Posterior vena cava (tissue), 2 donors: ENCODE measurements at places on chromosomes 2 and 18. TPM values are rescaled to one million over a fixed set of nuclear protein-coding genes. Genes with fewer than 3 reads are reported as not detected.

Gene IL1A
- total RNA-seq: not detected

Gene ROCK2
- total RNA-seq: 109 TPM

Gene TRABD2A
- 1.0 TPM for total RNA-seq

Gene RHBDD1
- 40.5 TPM for total RNA-seq

Gene SPRED2
- total RNA-seq: 21.9 TPM

Gene LINC00305
- total RNA-seq: not detected

Gene GRB14
- 6.2 TPM for total RNA-seq

Gene MAL
- total RNA-seq: 1.0 TPM

Gene BOK
- 20.1 TPM for total RNA-seq

Gene GPAT2
- total RNA-seq: 10.0 TPM

Gene GNAL
- 16.9 TPM for total RNA-seq

Gene ANKMY1
- total RNA-seq: 12.9 TPM

Gene PIK3C3
- 48.7 TPM for total RNA-seq

Gene SPDYA
- total RNA-seq: 0.86 TPM

Gene DSG4
- not detected for total RNA-seq

Gene CCDC121
- 3.3 TPM for total RNA-seq

Gene TNS1
- total RNA-seq: 1,508 TPM

Gene CNGA3
- total RNA-seq: 0.38 TPM

Gene ITPRID2
- 111 TPM for total RNA-seq

Gene REG1A
- 3.8 TPM for total RNA-seq

Gene SULT1C4
- total RNA-seq: 2.8 TPM

Gene LONRF2
- total RNA-seq: 15.7 TPM

Gene PARD3B
- total RNA-seq: 48.1 TPM
